ENCODE measurements at places on chromosomes 1 and 21.

DNA sequence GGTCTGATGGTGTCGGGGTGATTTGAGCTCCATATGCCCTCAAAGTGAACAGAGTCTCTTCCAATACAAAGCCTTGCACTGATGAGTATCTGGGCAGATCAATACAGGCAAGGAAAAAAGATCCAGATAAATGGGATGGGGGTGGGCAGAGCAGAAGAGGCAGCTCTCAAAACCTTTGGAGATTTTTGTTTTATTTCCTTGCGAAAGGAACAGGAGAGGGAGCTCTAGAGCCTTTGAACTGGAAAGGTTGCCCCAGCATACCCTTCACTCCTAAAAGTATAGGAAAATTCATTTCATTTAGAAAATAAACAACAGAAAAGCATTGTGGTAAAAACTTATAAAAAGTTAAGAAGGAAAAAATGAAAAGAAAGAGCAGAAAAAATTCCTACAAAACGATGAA, 31.4 kb upstream of the OLIG2 start:
- DNase-seq: peak; percentile 53

- peak; percentile 73 for DNase-seq
These were observed 13.6 kb upstream of the LAMTOR5 start for GRCh38 chr1:110420874-110421793.

- DNase-seq: no peak
These were observed 4.3 kb downstream of the TIAM1 start for GRCh38 chr21:31339721-31340120.

- peak; percentile 25 for DNase-seq
These were observed 56.9 kb upstream of the RGS1 start for GRCh38 chr1:192518700-192519099.

GRCh38 chr21:46100020-46100419, 2.1 kb downstream of the COL6A2 start:
- no peak for DNase-seq

GRCh38 chr1:160086456-160086892, 5.1 kb downstream of the KCNJ9 start:
- DNase-seq: no peak

DNA sequence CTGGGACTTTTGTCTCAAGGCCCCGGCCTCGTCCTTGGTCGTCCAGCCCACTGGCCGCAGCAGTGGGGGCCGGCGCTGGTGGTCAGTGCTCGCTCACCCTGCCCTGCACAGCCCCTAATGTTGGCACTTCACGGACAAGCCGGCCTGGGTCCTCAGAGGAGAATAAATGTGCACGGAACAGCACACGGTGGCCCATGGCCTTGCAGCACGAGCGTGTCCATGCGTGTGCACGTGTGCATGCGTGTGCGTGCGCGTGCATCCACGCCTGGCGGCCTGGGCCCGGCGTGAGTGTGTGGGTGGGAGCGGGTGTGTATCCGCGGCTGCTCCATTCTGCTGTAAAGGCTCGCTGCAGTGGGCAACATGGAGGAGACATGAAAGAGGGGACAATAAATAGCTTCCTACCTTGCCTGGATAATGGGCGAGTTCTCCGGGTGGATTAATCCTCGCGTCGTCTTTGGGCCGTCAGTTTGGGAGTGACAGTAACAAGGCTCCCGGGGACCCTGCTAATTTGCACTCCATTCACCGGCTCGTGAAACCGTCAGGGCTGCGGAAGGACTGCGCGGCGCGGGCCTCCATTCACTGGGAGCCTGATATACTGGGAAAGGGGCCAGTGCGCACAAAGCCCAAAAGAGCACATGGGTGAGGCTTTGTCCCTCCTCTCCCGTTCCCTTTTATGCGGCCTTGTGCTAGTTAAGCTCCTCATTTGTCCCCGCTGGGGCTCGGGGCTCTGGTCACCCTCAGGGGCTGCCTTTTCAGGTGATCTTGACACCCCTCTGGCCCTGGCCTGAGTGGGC, 142.8 kb downstream of the PRDM16 start:
- no peak for DNase-seq

- peak; percentile 81 for DNase-seq
These were observed 33.6 kb downstream of the WLS start for GRCh38 chr1:68198752-68199151.

DNA sequence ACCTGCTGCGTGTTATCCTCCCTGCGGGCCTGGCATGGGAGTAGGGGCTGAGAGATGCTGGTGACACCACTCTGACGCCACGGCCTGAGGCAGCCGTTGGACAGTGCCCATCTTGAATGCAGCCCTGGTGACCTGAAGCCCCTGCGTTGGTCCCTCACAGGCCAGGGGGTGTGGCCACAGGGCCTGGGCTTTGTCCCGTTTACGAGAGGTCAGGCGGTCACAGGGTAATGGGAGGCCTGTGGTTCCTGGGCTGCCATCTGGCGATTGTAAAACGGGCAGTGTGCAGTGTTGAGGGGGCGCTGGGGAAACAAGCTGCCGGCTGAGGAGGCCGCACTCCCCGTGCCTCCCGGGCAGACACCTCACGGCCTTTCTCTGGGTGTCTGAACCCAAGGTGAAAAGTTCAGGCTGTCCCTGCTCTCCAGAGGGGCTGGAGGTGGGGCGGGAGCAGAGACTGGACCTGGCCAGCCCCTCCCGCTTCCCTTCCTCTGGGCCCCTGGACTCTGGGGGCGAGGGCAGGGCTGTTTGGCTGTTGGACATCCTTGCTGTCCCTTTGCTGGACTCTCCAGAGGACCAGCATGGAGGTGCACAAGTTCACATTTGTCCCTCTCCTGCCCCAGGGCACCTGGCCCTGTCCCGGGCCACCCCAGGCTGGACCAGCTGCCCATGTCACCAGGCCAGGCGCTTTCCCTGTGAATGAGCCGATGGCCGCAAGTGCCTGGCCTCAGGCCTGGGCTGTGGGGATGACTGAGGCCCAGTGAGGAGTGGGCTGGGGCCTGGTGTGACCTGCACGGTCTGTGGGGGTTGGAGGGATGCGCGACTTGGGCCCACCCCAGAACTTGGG, 42.4 kb downstream of the SKI start:
- DNase-seq: no peak

GRCh38 chr1:24803220-24803619, 58.0 kb downstream of the CLIC4 start:
- peak; percentile 66 for DNase-seq

GRCh38 chr1:184836934-184837895, 82.6 kb upstream of the EDEM3 start:
- DNase-seq: no peak

DNA sequence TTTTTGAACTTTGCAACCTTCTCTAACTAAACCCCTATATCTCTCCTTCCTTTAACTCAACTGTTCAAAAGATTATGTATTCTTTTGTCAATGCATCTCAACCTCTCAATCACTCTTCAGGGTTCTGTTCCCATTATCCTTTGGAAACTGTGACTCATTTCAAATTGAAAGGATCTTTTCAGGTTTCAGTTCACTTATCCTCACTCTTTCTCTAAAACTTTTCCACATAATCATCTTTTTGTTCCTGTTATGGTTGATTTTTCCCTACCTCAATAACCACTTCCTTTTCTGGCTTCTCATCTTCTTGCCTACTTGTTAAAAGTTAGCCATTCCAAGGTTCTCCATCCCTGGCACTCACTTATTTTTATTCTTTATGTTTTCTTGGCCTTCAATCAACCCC, 56.2 kb upstream of the NUF2 start:
- DNase-seq: no peak

- DNase-seq: no peak
These were observed 33.1 kb upstream of the LMO4 start for GRCh38 chr1:87295445-87296110.

DNA sequence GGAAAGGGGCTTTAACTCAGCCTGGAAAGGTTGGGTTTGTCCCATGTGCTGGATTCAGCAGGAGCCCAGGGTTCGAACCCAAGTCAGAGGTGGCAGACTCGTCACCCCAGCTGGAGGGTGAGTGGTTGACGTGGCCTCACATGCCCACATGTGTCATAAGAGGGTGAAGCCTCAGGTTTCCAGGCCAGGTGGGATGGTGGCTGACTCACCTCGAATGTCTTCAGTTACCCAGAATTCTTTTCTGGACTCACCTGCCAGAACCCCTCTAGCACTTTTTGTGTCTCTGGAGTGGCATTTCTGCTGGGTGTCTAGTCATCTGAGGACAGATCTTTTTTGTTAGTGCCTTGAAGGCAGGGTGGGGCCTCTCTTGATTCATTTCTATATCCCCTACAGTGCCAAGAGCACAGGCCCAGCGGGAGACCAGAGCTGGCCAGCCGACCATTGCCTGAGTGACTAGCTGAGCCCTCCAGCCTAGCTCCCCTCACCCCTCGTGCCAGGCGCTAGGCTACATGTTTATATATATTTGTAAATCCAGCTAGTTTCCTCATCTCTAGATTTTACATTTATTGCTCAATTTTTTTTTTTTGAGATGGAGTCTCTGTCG, 28.1 kb downstream of the IL6R start:
- no peak for DNase-seq

- DNase-seq: no peak
These were observed 109.0 kb downstream of the ETS2 start for GRCh38 chr21:38914528-38915293.

GRCh38 chr1:11923069-11923826, 3.0 kb downstream of the KIAA2013 start:
- DNase-seq: no peak

- DNase-seq: peak; percentile 58
These were observed 70.3 kb upstream of the KCNK1 start for GRCh38 chr1:233543338-233544255.

GRCh38 chr1:201065686-201066085, 42.2 kb upstream of the KIF21B start:
- DNase-seq: no peak
